ENCODE measurements at places on chromosomes 1 and 21. TPM values are rescaled to one million over a fixed set of nuclear protein-coding genes. Genes with fewer than 3 reads are reported as not detected.

The KCNK2 gene
- 5.1 TPM for total RNA-seq

The FCGR3A gene
- total RNA-seq = not detected

The PLPPR4 gene
- 5.2 TPM for total RNA-seq

The NRIP1 gene
- total RNA-seq = 38.1 TPM

The KRTAP13-2 gene
- total RNA-seq = not detected

All from regular cardiac myocyte (primary cell).